ENCODE measurements at places on chromosomes 1 and 21. TPM values are rescaled to one million over a fixed set of nuclear protein-coding genes. Genes with fewer than 3 reads are reported as not detected.

DNA sequence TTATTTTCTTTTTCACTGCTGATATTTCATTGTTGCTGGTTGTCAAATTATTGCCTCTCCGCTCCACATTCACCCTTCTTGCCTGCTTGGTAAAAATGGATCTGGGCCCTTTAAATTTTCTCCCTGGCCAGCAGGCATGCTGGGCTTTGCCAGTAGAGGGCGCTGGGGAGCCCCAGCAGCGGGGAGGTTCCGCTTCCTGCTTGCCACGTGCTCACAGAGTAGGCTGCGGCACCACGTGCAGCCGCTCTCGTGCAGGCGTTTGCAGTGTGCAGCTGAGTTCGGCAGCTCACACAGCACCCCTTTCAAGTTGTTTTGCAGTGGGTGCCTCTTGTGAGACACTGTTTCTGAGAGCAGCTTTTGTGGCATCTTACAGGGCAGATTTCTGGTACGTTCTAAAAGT lies at the start of gene ACTL8:
TSS of gene ACTL8 (plus strand) at position 214 of the 400 bp plus-strand sequence. CDS start 67,676 bp downstream, outside the sequence.
- H3K36me3 ChIP-seq, result no peaks in the 10 kb centered on the region
- no peaks in the 10 kb centered on the region for H3K27me3 ChIP-seq
- H3K4me3 ChIP-seq, result no peak within 1 kb of the TSS
- H3K4me1 ChIP-seq, result no peaks in the 10 kb centered on the region

GRCh38 chr1:164311377-164311776 lies 247.6 kb upstream of the PBX1 start:
- no peak overlapping the region for H3K27ac ChIP-seq
- H3K27me3 ChIP-seq, result no peaks in the 10 kb centered on the region
- DNase-seq, result no peak
- no peaks in the 10 kb centered on the region for H3K36me3 ChIP-seq
- H3K4me3 ChIP-seq, result no peak overlapping the region

LEMD1 gene
- 5.2 TPM for total RNA-seq

RAD54L gene
- total RNA-seq, result 0.27 TPM

DNA sequence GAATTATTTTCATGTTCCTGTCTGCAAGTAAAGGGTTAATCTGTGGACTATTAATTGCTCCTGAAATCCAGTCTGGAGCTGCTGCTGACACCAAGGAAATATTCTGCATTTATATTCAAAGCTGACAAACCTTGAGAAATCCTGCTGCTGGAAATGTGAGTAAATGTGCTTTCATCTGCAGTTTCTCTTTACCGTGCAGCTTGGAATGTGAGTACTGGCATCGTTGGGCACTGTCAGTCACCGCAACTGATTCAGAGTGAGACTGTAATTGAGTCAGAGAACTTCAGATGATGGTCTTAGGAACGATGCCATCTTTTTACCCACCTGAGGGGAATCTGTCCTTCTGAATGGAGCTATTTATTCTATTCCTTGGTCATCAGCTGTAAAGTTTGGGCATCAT lies 420.6 kb downstream of the SIPA1L2 start:
- H3K4me3 ChIP-seq, result no peak overlapping the region
- H3K4me1 ChIP-seq, result no peaks in the 10 kb centered on the region
- H3K27me3 ChIP-seq, result no peaks in the 10 kb centered on the region
- DNase-seq, result no peak
- H3K27ac ChIP-seq, result no peak overlapping the region

DNA sequence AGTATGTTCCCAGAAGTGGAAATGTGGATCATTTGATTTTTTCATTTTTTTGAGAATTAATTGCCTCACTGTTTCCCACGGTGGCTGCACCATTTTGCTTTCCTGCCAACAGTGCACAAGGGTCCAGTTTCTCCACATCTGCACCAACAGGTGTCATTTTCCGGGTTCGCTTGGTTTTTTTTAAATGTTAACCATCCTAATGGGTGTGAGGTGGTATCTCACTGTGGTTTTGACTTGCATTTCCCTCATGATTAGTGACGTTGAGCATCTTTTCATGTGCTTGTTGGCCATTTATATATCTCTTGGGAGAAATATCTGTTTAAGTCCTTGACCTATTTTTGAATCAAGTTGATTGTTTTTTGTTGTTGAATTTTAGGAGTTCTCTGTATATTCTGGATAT lies 3.0 kb downstream of the COL6A2 start:
- DNase-seq, result no peak
- no peaks in the 10 kb centered on the region for H3K27me3 ChIP-seq
- peaks cover 11% of the 10 kb centered on the region for H3K4me1 ChIP-seq
- no peaks in the 10 kb centered on the region for H3K36me3 ChIP-seq
- H3K4me3 ChIP-seq, result no peak overlapping the region
- no peak overlapping the region for H3K27ac ChIP-seq

- H3K27me3 ChIP-seq, result no peaks in the 10 kb centered on the region
- no peaks in the 10 kb centered on the region for H3K4me1 ChIP-seq
- no peak overlapping the region for H3K4me3 ChIP-seq
- H3K27ac ChIP-seq, result no peak overlapping the region
- DNase-seq, result no peak
- no peaks in the 10 kb centered on the region for H3K36me3 ChIP-seq
Measured at GRCh38 chr1:51600529-51600928, 16.4 kb upstream of the OSBPL9 start.

DNA sequence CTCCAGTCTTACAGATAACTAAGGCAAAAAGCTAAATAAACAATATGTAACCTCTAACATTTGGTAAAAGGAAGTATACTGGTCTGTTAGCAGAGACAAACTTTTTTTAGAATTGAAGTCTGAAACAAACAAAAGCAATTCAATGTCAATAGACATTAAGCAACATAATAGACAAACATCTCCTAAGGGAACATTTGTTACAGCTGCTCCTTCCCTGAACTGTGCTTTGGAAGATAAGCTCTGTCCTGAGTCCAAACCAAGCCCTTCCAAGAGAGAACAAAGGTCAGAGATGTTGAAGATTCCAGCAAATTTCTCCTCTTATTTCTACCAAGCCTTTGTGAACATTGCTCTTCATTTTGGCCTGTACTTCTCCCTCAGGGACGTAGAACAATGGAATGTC lies 25.3 kb downstream of the FMO2 start:
- no peak overlapping the region for H3K27ac ChIP-seq
- DNase-seq, result no peak
- no peaks in the 10 kb centered on the region for H3K27me3 ChIP-seq

NEXN gene
- 11.2 TPM for total RNA-seq

CDC42 gene
- total RNA-seq, result 244 TPM

DNA sequence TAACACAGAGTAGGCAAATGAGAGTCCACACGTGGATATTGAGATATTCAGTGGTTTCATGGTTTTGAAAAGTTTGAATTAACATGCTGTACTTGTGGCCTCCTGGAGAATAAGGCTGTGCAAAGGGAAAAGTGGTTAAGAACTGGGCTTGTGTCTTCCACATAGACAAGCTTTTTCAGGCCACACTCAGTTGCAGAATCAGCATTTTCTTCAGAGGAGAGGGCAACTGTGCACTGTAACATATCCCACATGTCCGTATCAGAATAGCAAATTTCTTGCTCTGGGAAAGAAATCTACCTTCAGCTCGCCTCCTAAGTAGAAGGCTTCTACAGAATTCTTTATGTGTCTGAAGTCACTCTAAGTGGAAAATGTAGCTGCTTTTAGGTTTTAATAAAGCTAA lies 84.9 kb downstream of the ZC3H11B start:
- no peak overlapping the region for H3K27ac ChIP-seq
- H3K4me3 ChIP-seq, result no peak overlapping the region
- no peaks in the 10 kb centered on the region for H3K36me3 ChIP-seq
- DNase-seq, result no peak
- H3K27me3 ChIP-seq, result no peaks in the 10 kb centered on the region

DNA sequence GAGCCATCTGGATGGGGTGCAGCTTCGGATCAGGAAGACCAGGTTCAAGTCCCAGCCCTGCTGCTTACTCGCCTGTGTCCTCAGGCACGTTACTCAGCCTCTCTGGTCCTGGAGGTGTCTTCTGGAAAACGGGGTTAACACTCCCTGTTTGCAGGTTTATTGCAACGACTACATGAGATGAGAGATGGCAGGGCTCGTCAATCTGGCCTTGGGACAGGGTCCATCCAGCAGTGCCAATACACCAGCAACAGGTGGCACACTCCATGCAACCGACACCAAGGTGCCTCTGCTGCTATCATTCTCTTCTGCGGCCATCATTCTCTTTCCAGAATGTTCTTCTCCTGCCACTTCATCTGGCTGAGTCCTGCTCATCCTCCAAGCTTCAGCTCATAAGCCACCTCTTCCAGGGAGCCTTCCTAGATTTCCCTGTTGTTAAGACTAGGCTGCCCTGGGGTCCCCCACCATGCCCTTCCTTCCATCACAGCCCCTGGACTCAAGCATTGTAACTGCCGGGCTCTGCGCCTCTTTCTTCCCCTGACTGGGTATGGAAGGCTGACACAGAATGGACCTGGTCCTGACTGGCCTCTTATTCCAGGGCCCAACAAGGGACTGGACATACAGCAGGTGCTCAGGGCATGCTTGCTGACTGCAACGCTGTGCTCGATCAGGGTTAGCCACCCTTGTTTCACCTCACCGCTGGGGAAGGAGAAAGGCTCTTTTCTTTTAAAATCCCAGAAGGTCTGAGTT lies 87.4 kb downstream of the DMRTB1 start:
- DNase-seq, result no peak
- H3K27ac ChIP-seq, result no peak overlapping the region
- H3K4me3 ChIP-seq, result no peak overlapping the region
- no peaks in the 10 kb centered on the region for H3K36me3 ChIP-seq
- no peaks in the 10 kb centered on the region for H3K4me1 ChIP-seq

LCE1D gene
- not detected for total RNA-seq

DNA sequence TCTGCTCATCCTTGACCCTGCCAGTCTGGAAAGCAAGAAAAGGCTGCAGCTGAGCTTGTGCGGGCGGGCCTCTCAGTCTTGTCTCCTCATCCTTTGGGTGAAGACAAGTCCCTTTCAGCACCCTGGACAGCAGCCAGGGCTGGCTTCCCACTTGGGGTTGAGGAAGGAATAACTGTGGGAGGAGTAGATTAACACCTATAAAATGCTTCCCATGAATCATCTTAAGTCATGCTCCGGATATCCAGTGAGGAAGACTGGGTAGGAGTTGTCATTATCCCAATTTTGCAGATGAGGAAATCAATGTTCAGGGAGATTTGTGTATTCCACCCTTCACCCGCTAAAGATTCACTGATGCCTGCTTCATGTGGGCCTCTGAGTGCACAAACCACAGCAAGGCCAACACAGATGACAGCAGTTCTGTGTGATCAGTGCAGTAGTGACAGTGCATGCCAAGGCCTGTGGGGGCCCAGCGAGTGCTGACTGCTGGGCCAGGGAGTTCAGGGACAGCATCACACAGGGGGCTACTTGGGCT lies 20.1 kb upstream of the COL16A1 start:
- no peak overlapping the region for H3K4me3 ChIP-seq
- no peaks in the 10 kb centered on the region for H3K27me3 ChIP-seq
- H3K4me1 ChIP-seq, result no peaks in the 10 kb centered on the region
- peak; percentile 81 for DNase-seq
- H3K27ac ChIP-seq, result no peak overlapping the region

- H3K4me1 ChIP-seq, result no peaks in the 10 kb centered on the region
- H3K36me3 ChIP-seq, result peaks cover 7% of the 10 kb centered on the region
- no peaks in the 10 kb centered on the region for H3K27me3 ChIP-seq
- no peak overlapping the region for H3K27ac ChIP-seq
- peak; percentile 44 for DNase-seq
- H3K4me3 ChIP-seq, result no peak overlapping the region
Measured at GRCh38 chr1:94514095-94514727, 27.3 kb downstream of the F3 start.

- no peaks in the 10 kb centered on the region for H3K36me3 ChIP-seq
- DNase-seq, result no peak
- no peaks in the 10 kb centered on the region for H3K27me3 ChIP-seq
- H3K27ac ChIP-seq, result no peak overlapping the region
- no peak overlapping the region for H3K4me3 ChIP-seq
Measured at GRCh38 chr1:60090655-60091054, 17.1 kb upstream of the C1orf87 start.

DNA sequence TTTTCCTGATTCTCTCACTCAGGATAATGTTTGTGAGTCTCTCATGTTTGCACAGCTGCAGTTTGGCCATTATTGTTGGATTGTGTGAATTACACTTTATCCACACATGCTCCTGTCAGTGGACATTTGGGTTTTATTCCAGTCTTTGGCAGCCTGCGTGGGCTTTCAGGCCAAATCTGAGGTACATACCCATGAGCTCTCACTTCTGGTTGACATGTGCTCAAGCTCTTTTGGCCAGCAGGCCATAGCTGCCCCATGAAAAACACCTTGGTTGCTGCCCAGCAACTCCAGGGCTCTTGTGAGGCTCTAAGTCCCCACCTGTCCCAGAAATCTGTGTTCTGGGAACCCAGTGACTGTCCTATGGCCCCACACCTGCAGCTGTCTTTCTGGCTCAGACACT lies 124.5 kb upstream of the GALNT2 start:
- H3K4me3 ChIP-seq, result no peak overlapping the region
- H3K27me3 ChIP-seq, result no peaks in the 10 kb centered on the region
- DNase-seq, result no peak

DNA sequence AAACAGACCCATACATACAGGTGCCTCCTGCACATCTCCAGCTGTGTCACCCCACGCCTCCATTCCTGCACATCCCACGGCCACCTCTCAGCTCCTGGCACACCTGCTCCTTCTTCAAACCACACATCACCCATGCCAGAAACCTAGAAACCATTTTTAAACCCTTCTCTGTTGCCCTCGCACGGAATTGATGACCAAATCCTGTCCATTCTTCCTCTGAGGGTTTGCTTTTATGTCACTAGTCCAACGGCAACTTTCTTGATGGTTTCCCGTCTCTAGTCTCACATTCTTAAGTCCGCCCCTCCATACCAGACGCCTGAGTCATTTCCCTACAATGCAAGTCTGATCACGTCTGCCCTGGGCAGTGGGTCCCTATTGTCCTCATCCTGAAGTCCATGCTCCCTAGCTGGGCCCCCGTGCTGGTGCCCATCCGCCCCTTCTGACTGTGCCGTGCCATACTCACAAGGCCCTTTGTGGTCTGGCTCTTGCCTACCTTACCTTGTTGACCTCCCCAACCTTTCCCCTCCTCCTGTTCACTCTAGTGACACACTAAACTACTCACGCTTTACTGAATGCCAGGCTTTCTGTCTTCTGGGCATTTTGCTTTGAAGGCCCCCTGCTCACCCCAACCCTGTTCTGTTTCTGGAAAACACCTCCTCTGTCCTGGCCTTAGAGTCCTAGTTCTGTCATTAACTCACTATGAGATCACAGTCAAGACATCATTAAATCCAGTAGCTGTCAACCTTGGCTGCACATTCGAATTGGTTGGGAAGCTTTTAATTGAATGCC lies 17.6 kb downstream of the SLC2A1 start:
- no peak overlapping the region for H3K4me3 ChIP-seq
- H3K27ac ChIP-seq, result peak overlapping the region; percentile 74
- peaks cover 75% of the 10 kb centered on the region for H3K4me1 ChIP-seq
- peak; percentile 34 for DNase-seq
- no peaks in the 10 kb centered on the region for H3K36me3 ChIP-seq

- no peak overlapping the region for H3K4me3 ChIP-seq
- no peak for DNase-seq
- H3K36me3 ChIP-seq, result no peaks in the 10 kb centered on the region
- no peaks in the 10 kb centered on the region for H3K4me1 ChIP-seq
Measured at GRCh38 chr1:45172005-45172404, 34.4 kb downstream of the ZSWIM5 start.

CD1D gene
- total RNA-seq, result 1.5 TPM

FNDC5 gene
- 1.3 TPM for total RNA-seq

PGBD5 gene
- total RNA-seq, result 4.2 TPM
